ENCODE measurements at places on chromosomes 3 and 15.

- no peak for DNase-seq
These were observed 85.9 kb upstream of the IL12A start for GRCh38 chr3:159902546-159903314.

- DNase-seq: no peak
These were observed 186.2 kb upstream of the CRBN start for GRCh38 chr3:3365716-3366115.

GRCh38 chr15:65829130-65829764, 37.2 kb upstream of the DENND4A start:
- no peak for DNase-seq

DNA sequence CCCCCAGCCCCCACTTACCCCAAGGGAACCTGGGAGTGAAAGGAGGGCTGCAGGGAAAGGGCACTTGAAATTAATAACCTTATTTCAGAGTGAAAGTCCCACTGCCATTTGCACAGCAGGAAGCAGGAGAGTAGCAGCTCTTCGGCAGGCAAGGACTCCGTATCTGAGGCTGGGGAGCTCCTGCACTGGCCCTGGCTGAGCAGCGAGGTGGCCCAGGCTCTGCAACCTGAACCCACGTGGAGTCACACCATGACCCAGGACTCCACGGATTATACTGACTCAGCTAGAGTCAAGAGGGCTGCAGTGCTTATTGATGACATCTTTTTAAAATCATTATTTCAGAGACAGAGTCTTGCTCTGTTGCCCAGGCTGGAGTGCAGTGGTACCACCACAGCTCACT, 214.5 kb downstream of the XXYLT1 start:
- no peak for DNase-seq

GRCh38 chr3:161231861-161232260, 10.8 kb downstream of the NMD3 start:
- no peak for DNase-seq

- no peak for DNase-seq
These were observed 16.2 kb downstream of the TIMP4 start for GRCh38 chr3:12142476-12142875.

GRCh38 chr15:31228980-31229826, 97.4 kb upstream of the KLF13 start:
- DNase-seq: no peak

DNA sequence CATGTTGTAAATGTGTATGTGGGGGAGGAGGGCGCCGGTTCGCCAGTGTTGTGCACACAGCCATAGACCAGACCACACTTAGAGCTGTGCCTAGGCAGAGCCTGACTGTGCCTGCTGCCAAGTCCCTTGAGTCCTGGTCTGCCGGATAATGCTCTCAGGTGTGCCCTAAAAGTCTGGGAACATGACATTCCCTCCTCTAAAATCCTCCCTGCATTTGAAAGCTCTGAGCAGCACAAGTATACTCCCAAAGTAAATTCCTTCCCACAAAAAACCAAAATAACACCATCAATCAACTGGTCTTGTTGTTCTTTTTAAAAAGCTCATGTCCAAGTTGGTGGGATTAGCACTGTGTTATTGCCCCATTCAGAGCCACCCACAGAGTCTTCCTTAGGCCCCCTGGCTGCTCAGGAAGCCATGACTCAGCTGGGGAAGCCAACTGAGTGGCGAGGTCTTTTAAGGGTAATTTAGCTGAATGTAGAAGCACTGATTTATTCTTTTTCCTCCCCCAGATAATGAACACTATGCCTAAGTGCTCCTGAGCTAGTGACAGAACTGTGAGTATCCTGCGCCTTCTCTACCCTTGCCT, 147.8 kb upstream of the MCTP2 start:
- peak; percentile 64 for DNase-seq
